Stimulated activated CD4-positive, alpha-beta T cell treated with anti-CD3 and anti-CD28 coated beads, TNF-alpha, amount 100 ng/mL, for 48 hours (primary cell): ENCODE measurements at places on chromosomes 11 and 22.

- no peak for DNase-seq
These were observed 3.5 kb downstream of the MUC5B start for GRCh38 chr11:1226226-1226985.

DNA sequence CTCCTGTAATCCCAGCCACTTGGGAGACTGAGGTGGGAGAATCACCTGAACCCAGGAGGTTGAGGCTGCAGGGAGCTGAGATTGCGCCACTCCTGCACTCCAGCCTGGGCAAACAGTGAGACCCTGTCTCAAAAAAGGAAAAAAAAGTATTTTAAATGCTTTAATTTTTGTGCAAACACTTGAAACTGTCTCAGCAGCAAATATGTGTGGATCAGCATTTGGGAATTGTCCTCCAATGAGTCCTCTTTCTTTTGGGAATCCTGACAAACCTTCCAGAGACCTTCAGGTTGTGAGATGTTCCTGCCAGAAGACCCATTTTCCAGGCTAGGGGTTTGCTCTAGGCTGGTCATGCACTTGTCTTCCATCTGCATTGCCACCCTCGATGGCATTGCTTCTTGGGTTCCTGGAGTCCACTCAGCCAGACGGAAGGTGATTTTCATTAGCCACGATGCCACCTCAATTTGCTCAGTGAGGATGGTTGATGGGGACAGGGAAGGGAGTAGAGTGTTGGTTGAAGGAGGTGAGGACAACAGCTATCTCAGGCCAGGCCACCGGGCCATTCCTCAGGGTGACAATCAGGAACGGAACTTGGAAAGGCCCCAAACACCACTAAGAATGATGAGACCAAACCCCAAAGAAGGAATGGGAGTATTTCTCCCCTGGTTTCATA lies 55.4 kb downstream of the ST14 start:
- DNase-seq, result no peak

GRCh38 chr22:20523086-20523983 lies 15.9 kb downstream of the MED15 start:
- DNase-seq, result no peak

DNA sequence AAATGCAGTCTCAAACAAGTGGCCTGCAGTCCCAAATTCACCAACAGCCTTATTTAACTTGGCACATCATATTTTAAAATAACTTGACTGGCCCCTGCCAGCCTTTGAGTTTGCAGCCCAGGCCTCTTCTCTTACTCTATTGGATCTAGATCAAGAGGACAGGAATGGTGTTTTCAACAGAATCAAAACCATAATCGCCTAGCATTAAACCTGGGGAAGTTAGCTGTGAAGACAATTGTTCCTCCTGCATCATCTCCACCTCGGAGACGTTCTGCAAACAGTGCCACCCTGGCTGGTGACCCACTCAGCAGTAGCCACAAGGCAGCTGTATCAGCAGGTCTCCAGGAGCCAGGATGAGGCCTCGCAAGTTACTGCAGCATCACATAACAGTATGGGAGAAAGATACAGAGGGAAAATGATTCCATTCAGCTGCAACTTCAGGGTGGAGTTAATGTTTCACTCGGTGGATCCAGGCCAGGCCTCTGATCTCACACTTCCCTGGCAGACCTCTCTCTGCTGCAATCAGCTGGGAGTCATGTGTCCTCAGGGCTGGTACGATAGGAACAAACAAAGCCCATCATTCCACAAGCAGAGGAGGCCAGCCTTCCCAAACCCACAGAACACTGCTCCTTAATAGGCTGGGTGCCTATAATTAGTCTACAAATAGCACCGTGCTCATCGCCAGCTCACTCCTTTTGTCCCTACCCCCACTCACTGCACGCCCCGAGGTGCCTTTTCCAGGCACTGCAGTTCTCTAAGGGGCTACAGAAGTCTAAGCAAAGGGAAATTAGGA lies 18.6 kb upstream of the SCN2B start:
- DNase-seq, result no peak

- no peak for DNase-seq
These were observed 57.7 kb downstream of the TRAF6 start for GRCh38 chr11:36452236-36452940.

- peak; percentile 66 for DNase-seq
These were observed 5.2 kb downstream of the SBF1 start for GRCh38 chr22:50469377-50470305.

- DNase-seq, result no peak
These were observed 69.3 kb downstream of the MICAL3 start for GRCh38 chr22:17954860-17955587.

- no peak for DNase-seq
These were observed 83.9 kb downstream of the OR5AK2 start for GRCh38 chr11:57072640-57073039.

GRCh38 chr11:73655686-73656085 lies 9.3 kb downstream of the PLEKHB1 start:
- no peak for DNase-seq

DNA sequence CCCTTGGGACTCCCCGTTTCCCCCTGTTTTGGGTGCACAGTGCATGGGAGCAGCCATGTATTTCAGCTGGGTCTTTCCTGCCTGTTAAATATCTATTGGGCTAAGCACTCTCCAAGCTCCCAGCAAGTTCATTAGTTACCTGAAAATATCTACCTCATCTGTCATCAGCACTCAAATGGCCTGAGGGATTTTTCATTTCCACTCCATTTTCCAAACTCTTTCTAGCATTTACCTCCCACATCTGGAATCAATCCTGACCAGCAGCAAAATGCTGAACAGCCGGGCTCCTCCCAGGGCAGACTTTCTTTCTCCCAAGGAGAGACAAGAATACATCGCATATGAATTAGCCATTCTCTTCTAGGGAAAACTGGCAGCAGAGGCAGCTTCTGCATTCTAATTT lies 273.5 kb upstream of the MPPED2 start:
- DNase-seq, result no peak
